ENCODE measurements at places on chromosomes 2 and 18.

GRCh38 chr18:62187543-62188510 lies 772 bp downstream of the RELCH start:
- no peak for DNase-seq

- no peak for DNase-seq
Observed at GRCh38 chr2:149000158-149000938, 38.2 kb upstream of the LYPD6B start.

GRCh38 chr2:146890491-146890890 lies 954.3 kb upstream of the ACVR2A start:
- DNase-seq = no peak

GRCh38 chr18:76999077-76999476 lies 133.5 kb downstream of the MBP start:
- DNase-seq = no peak

DNA sequence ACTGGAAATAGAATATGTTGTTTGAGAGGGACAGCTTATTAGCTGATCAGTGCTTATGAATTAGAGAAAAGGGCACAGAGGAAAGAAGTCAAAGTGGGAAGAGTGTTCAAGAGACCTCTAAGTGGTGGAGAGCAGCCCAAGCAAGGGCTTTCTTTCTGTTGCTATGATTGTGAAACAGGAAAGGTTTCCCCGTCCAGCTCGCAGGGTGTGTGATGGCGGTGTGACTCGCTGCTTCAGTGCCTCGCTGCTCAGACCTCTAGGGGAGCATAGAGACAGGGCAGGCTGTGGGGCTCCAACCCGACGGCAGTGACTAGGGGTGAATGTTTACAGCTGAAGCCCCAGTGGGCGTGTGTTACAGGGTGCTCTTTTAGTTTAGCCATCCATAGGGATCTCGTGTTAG lies 166.5 kb upstream of the COPS8 start:
- DNase-seq = no peak

DNA sequence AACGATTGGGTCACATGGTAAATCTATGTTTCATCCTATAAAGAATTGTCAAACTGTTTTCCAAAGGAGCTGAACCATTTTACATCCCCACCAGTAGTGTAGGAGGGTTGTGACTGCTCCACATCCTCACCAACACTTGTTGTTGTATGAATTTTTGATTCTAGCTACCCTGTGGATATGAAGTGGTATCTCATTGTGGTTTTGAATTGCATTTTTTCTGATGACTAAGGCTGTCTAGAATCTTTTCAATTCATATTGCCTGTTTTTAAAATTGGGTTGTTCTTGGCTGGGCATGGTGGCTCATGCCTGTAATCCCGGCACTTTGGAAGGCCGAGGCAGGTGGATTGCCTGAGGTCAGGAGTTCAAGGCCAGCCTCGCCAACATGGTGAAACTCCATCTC lies 44.5 kb downstream of the TXNL1 start:
- no peak for DNase-seq

GRCh38 chr2:136219963-136220362 lies 102.0 kb upstream of the CXCR4 start:
- no peak for DNase-seq

GRCh38 chr18:3248658-3249359 lies 1.2 kb downstream of the MYL12A start:
- no peak for DNase-seq

- no peak for DNase-seq
Observed at GRCh38 chr2:30232801-30233130, 1.4 kb downstream of the LBH start.

GRCh38 chr2:144707736-144708326 lies 187.9 kb upstream of the ZEB2 start:
- no peak for DNase-seq

GRCh38 chr2:221574231-221574570 lies 2.1 kb upstream of the EPHA4 start:
- no peak for DNase-seq

GRCh38 chr18:48099481-48100164 lies 169.2 kb upstream of the SMAD2 start:
- no peak for DNase-seq

DNA sequence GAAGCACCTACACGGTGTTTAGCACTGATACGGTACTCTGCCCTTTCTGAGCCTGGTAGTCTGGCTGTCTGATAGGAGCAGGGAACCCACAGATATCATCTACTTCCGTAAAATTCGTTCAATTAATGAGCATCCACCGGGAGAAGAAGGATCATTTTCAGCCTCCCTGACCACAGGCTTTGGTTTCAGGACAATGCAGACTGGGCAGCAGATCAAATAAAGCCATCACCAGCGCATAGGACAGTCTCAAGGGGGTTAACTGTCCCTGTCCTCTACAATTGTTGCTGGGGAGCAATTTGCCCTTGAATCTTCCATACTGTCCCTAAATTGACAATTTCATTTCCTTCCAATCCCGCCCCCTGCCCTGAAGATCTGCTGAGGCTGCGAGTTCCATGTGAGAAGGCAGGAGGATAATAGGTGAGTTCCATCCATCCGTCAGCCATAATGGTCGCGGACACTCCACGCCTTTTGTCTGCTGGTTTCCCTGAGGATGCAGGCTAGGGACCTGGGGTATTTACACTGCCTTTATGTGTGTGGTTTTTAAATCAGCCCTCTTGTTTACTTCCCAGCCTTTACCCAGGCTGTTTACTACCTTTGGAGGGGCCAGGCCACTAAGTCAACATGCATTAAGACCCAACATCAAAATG lies 110.0 kb downstream of the MYCN start:
- no peak for DNase-seq

GRCh38 chr2:21043744-21044532 lies at the start of gene APOB:
APOB (minus strand) TSS chr2:21044073; CDS start chr2:21043945, 128 bp downstream.
- no peak for DNase-seq

DNA sequence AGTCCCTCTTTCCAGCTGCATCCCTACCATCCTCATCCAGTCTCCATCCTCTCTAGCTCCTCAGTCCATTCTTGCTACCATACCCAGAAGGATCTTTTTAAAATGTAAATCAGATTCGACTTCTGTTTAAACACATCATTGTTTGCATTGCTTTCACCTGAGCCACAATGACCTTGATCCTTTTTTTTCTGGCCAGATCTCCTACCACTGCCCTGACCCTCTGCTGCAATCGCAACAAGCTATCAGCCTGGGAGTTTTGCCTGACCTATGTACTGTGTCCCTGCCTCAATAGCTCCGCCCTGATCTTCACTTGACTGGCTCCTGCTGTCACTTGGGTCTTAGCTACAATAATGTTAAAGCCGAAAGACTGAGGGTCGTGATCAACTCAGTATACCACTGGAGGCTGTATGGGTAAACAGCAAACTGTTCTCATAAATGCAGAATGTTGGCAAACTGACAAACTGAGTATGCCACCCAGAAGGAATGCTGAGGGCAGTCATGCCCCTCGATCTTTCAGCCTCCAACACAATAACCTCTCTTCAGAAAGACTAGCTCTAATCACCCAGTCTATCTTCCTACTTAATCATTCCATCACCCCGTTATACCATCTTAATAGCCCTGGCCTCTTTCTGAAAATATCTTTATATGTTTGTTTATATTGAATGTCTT lies 2.6 kb upstream of the RBM43 start:
- no peak for DNase-seq

DNA sequence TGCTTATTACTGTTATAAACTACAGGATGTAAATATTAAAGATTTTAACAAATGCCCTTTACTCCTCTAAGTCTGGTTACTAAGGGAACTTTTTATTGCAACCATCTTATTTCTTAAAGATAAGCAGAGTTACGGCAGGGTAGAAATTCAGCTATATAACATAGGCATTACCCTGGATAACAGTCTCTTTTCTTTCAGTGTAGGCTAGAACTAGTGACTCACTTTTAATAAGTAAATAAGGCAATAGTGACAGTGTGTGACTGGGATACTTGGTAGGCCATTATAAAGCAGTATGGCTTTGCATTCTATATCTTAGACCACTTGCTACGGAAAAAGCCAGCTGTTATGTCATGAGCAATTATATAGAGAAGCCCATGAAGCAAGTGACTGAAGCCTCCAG lies 1041.0 kb upstream of the NRXN1 start:
- no peak for DNase-seq

DNA sequence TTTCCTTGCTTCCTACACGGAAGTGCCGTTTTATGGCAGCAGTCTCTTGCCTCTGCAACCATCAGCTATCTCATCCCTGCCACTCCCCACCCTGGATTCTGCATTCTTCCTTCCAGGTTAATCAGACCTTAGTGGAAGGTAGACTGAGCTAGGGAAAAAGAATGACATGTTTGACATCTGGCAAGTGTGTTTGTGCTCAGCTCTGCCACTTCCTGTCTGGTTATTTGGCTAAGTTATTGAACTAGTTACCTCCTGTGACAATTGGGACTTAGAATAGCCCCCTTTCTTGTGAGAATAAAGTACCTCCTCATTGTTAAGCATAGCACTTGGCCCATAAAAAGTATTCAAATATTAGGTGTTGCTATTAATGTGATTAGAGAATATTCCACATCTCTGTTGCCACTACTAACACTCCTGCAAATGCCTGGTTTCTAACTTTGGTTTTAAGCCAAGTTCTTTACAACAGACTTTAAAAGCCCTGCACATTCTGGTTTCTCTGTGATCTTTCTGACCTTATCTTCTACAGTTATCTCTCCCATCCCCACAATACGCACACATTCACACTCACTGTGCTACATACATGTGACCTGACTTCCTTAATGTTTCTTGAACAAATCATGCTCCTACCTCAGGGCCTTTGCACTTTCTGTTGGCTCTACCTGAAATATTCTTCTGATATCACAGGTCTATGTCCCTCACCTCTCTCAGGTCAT lies 10.8 kb upstream of the MAPRE2 start:
- DNase-seq = no peak

DNA sequence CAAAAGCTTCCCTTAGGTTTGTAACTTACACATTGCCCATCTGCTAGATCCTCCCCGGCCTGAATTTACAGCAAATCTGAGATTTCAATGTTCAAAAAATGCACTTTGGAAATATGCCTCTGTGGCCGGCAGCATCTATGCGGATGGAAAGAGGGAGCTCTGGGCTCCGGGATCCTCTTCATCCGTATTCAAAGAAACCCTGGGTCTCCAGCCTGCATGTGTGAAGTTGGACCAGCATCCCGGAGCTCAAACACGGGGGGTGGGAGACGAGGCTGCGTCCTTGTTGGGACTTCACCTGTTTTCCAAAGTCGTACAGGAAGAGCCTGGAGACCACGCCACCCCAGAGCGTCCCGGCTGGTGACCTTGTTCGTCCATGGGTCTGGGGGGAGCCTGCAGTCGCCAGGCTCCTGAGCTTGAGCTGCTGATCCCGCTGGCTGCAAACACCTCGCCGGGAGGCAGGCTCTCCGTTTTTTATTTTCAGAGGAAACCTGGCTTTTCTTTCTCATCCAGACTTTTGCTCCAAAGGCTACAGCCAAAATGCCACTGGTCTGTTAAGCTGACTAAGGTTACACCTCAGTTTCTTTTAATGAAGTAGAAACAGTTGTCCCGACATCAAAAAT lies 77.4 kb downstream of the PTGR3 start:
- no peak for DNase-seq

GRCh38 chr18:3260995-3261372 lies 949 bp upstream of the MYL12B start:
- DNase-seq = no peak

- no peak for DNase-seq
Observed at GRCh38 chr2:198763793-198764192, 693.9 kb downstream of the SATB2 start.

DNA sequence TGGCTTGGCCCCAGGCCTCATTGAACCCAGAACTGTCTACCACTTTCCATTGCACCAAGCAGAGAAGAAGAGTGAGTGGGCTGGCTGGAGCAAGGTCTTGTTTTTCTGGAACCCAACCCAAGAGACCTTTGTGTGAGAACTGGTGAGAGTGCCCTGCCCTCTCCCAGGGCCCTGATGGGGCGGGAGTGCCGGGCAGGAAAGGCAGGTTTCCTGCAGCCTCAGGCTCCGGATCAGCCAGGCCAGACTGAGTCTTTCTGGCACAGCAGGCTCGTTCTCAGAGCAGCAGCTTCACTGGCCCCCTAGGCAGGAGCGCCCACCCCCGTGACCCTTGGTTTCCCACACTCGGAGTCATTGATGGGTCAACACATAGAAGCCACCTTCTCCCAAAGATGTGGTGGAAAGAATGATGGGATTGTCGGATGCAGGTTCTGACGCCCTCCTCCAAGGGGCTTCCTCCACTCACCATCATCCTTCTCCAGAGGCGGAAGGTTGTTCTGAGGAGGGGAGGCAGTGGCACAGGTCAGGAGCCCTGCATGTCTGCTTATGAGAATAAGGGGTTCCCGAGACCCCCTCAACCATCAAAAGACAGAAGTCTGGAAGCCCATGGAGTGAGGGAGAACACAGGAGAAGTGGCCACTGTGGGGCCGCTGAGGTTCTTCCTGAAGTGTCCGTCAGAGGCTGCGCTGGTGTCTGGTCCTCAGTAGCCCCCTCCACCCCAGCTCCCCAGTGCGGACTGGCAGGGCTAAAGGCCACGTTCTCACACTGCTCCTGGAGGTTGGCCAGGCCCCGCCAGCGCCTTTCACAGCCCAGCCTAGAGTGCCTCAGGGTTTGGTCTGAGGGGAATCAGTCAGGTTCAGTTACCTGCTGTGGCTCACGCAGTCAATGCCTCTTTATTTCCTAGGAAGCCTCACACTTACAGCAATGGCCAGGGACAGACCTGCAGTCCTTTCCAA lies 62.8 kb upstream of the LAPTM4A start:
- no peak for DNase-seq

- no peak for DNase-seq
Observed at GRCh38 chr2:172053486-172053885, 31.8 kb upstream of the DLX1 start.

- DNase-seq = no peak
Observed at GRCh38 chr2:169713331-169713730, 19.1 kb downstream of the PHOSPHO2 start.

DNA sequence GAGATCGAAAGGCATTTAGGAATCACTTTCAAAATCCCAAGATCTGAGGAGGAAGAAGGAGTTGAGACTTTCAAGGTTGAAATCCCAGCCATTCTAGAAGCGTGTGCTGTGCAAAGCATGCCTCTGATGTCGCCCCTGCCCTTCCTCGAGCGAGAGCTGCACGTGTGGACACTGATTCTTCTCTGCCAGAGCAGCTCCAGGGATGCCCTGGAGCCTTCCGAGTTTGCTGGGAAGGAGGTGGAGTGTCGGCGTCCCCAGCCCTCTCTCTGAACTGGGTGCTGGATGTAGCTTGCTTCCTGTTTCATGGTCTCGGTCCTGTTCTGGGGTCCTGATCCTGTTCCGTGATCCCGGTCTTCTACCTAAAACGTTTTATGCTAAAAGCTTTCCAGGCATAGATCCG lies 76.1 kb downstream of the TWIST2 start:
- DNase-seq = no peak

- DNase-seq = no peak
Observed at GRCh38 chr18:54947091-54947490, 12.2 kb downstream of the CCDC68 start.

GRCh38 chr2:113720167-113720566 lies 36.3 kb downstream of the SLC35F5 start:
- no peak for DNase-seq

GRCh38 chr2:4465671-4466070 lies 762.3 kb downstream of the DCDC2C start:
- DNase-seq = no peak

DNA sequence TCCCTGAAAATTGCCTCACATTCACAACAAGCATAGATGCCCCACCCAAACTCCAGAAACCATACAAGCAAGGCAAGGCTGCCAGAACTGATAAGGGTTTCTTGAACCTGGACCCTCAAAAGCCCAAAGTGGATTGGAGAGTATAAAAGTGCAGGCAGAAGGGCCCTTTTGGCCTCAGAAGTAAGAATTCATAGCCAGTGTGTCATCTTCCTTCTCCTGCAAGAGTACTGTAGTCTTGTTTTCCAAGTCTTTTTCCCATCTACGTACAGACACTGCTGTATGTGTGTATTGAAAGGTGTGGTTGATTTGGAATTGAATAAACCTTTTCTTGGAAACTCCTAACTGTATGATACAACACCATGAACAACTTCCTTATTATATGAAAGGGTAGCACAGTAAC lies 46.8 kb downstream of the ZC3H15 start:
- no peak for DNase-seq

Data from stimulated activated CD8-positive, alpha-beta memory T cell treated with anti-CD3 and anti-CD28 coated beads, Interleukin-2, amount 100 ng/mL, for 1 hour (primary cell).